ENCODE measurements at places on chromosomes 1 and 21.

- DNase-seq: no peak
Measured at GRCh38 chr1:167594822-167595221, 35.2 kb upstream of the RCSD1 start.

GRCh38 chr1:164647211-164647610 lies 88.2 kb downstream of the PBX1 start:
- no peak for DNase-seq

- DNase-seq: no peak
Measured at GRCh38 chr1:27660300-27660835, 11.6 kb downstream of the IFI6 start.

GRCh38 chr1:16615253-16616252 lies 2.2 kb upstream of the NBPF1 start:
- DNase-seq: no peak

GRCh38 chr1:79928901-79929300 lies 922.4 kb upstream of the ADGRL4 start:
- no peak for DNase-seq

DNA sequence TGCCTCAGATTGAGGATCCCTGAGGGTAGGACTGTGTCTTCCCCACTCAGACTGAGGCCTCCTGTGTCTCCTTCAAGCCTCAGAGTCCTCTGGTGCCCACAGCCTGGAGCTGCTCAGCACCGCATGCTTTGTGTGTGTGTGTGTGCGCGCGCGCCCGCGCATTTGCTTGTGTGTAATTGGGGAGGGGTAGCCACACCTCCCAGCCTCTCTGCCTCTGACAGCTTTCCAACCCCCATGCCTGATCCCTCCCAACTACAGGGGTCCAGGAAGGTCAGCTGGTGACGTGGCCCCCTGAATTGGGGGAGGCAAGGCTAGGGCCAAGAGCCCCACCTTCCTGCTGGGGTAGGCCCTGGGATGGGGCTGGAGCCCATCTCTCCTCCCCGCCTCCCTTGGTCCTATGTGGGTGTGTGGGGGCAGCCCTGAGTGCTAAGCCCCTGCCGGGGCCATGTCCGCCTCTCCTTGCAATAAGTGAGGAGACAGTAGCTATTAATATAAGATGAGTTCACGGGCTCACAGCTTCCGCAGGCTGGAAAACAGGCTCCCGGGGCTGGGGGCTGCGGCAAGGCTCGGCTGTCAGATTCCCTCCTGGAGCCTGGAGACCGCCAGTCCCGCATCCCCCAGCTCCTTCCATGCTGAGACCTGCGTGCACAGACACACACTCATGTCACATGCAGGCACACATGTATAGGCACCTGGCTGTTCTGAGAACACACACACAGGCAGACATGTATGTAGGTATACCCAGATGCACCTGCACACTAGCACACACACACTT lies 7.0 kb downstream of the GPR3 start:
- no peak for DNase-seq

DNA sequence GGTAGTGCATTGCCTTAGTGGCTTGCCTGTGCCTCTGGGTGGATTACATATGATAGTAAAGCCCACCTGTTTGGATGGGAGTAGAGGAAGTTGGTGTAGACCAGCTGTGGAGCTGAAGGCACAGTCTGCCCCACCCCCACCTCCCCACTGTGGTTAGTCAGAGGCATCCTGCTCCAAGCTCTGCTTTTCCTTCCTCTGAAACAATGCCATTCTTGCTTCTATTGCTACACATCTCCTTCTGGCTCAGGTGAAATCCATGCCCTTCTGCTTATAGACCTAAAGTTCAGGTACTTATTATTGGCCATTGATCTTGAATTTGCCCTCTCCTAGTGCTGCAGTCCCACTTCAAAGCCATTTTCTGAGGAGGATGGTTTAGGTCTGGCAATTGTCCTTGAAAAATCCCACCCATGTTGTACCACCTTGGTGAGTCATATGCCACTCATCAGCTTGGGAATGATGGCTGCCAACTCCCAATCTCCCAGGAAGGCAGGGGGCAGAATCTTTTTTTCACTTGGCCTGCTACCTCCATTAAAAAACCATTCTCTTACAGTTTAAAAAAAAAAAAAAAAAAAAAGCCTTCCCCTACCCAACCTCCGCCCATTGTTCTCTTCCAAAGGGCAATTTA lies 6.7 kb upstream of the TXLNA start:
- no peak for DNase-seq

DNA sequence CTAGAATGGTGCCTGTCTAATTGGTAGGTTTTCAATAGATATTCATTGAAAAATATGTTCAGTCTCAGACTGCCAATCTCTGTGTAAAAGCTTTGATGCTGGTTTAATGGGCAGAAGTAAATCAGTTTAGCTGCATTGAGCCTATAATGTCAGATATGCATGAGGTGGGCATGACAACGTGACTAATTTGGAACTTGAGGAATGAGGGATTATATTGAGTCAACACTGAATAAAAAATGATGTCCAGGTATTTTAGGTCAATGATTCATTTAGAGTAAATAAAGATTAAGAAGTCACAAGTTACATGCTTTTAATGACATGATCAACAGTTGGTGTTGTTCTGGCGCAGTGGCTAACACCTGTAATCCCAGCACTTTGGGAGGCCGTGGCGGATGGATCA lies 3.0 kb downstream of the WDR3 start:
- DNase-seq: no peak

DNA sequence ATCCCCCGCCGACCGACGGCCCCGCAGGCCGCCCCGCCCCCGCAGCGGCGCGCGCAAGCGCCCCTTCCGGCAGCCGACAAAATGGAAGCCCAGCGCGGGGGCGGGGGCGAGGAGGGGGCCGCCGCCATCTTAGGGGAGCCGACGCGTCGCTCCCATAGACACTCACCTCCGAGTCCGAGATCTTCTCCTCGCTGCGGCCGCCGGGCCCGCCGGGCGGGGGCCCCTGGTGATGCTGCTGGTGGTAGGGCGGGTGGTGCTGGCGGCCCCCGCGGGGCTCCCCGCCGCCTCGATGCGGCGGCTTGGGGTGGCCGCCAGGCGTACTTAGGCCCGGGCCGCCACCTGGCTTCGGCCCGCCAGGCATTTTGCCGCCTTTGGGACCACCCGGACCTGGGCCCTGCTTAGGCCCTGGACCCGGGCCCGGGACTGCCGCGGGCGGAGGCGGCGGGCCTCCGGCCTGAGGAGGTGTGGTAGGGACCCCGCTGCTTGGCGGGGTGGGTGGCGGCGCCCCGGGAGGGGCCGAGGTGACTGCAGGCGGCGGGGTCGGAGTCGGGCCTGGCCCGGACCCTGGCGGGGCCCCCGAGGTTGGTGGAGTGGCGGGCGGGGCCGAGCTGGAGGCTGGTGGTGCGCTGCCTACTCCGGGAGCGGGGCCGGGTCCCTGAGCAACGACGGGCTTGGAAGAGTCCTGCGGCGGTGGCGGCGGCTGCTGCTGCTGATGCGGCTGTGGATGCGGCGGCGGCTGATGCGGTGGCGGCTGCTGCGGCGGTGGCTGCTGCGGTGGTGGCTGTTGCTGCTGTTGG lies 691 bp downstream of the SFPQ start:
- DNase-seq: peak; percentile 31

DNA sequence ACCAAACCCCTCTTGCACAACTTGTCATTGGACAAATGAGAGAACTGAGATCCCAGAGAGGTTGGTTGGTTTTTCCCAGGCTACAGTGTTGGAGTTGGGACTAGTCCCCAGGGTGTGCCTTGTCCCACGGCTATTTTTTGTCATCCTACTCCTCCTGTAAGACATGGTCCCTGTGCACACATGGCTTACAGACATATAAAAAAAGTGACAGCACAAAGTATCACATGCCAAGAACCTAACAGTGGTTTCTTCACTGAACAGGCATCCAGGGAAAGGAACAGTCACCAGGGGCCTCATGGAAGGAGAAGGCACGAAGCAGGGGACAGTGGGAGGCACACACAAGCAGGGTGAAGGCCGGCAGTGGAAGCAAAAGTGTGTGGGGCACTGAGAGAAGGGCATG lies 36.5 kb downstream of the SERBP1 start:
- no peak for DNase-seq

DNA sequence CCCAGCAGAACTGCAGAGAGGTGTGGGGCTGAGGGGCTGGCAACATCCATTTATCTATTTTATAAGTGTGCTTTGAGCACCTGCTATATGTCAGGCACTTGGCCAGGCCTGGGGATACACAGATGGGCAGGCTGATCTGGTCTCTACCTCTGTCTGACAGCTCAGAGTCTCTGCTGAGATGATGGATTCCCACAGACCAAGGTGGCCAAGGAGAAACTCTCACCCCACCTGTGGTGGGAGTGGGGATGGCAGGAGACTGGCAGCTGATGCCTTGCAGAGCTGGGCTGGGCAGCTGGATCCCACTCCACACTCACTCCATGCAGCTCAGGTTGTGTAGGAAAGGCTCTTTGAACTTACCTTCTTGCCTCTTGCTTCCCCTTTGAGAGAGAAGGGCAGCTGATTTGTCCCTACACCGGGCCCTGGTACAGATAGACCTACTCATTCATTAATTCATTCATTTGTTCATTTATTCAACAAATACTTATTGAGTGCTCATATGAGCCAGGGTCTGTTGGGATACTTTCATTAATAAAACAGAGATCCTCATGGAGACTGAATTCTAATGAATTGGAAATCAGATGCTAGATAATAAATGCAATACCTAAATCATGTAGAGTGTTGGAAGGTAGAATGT lies 9.0 kb downstream of the ADORA1 start:
- DNase-seq: no peak

DNA sequence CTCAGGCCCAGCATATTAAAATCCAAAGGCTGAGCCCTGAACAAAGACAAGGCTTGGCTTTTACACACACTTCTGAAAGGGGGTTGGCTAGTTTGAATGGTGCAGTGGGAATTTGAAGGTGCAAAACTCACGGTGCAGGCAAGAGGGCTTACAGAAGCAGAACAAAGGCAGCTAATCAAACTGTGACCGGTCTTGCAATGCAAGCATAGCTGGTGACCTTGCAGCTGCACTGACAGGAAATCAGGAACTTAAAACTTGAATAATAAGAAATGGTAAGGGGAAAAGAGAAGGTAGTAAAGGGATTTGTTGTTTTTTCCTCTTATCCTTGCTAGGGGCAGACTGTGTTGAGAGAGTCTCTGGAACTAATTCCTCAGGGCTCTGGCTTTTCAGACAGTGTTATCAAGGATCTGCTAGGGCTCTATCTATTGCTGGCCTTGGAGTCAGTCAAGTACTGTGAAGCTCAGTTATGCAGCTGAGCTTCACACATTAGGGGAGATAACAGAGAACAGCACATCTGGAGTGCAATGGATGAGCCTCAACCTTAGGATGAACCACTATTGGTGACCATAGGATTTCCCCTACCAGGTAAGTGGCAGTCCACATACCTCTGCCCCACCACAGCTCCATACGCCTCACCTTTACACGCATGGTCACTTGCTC lies 97.6 kb downstream of the PPIAL4G start:
- DNase-seq: no peak

DNA sequence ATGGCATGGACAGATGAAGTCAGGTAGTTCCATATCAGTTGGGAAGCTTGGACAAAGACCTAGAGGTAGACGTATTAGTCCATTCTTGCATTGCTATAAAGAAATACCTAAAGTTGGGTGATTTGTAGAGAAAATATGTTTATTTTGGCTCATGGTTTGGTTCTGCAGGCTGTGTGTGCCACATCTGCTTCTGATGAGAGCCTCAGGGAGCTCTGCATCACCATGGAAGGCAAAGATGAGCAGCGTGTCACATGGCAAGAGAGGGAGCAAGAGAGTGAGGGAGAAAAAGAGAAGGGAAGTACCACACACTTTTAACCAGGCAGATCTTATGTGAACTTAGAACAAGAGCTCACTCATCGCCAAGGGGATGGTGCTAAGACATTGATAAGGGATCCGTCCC lies 9.0 kb downstream of the TSACC start:
- DNase-seq: no peak

- no peak for DNase-seq
Measured at GRCh38 chr1:174322202-174322862, 125.4 kb upstream of the GPR52 start.

DNA sequence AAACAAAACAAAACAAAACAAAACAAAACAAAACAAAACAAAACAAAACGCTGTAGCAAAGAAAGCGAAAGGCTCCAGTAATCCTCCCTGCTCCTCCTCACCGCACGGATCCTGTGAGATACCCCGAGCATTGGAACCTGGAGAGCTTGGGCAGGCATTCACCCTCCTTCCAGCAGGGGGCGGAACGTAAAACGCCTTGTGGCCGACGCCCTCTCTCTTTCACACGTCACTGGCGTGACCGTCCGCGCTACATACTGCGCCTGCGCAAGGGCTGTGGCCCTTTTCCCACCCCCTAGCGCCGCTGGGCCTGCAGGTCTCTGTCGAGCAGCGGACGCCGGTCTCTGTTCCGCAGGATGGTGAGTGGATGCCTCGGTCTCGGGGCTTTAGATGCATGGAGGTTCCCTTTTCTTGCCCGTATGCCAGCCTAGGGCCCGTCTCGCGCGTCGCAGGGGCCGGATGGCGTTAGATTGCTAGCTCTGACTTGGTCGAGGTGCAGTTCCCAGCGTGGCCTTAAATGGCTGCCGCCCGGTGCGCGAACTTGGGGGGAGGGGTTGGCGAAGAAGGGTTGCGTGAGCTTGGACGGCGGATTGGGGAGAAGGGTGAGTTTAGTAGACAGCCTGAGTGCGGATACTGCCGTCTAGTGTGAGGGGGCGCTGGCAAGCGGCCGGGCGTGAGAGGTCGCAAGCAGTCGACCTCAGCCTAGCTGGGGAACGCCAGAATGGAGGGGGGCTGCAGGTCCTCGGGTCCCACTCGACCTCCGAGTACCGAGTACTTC lies at the start of gene RPL5:
RPL5 (plus strand) TSS at position 279 of the 775 bp plus-strand sequence; CDS start at position 354, 75 bp downstream.
- DNase-seq: peak; percentile 69

- peak; percentile 58 for DNase-seq
Measured at GRCh38 chr1:207822602-207823451, 71.0 kb downstream of the CD46 start.

DNA sequence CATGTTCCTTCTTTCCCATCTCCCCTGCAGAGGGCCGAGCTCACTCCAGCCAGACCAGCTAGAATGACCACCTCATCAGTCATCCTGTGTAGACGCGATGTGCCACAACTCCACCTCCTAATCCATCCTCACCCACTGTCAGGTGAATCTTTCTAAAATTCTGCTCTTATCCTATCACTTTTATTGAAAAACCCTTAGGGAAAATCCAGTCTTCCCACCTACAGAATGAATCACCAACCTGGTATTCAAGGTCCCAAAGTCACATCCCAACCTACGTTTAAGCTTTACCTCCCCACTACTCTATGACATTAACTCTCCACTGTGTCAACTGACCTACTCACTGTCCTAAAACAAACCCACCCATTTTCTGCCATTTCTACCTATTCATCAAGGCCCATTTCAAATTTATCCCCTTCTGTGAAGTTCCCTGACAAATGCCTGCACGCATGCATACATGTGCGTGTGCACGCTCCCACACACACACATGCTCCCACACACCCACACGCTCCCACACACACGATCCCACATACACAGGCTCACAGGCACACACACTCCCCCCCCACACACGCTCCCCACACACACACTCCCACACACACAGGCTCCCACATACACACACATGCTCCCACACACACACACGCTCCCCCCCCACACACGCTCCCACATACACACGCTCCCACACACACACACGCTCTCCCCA lies 27.7 kb downstream of the HSF2BP start:
- no peak for DNase-seq

DNA sequence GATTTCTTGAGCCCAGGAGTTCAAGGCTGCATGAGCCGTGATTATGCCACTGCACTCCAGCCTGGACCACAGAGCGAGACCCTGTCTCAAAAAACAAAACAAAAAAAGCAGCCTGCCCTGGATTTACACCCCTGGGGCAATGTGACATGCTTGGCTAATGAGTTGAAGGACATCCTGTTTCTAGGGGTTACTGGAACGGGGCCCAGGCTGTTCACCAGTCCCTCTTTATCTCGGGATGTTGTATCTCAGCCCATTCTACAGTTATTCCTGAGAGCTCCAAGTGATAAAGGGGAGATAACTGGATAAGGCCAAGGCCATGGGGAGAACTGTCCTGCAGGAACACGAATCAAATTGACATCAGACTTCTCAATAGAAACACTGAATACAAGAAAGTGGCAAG lies 21.7 kb upstream of the S100A2 start:
- DNase-seq: no peak
